ENCODE measurements at places on chromosomes 11 and 22.
A peak's percentile ranks its signal among the peaks of the same experiment; 100 is the strongest.

GRCh38 chr11:117072517-117073461 is 25.4 kb downstream of the SIK3 start:
- DNase-seq = peak; percentile 95

DNA sequence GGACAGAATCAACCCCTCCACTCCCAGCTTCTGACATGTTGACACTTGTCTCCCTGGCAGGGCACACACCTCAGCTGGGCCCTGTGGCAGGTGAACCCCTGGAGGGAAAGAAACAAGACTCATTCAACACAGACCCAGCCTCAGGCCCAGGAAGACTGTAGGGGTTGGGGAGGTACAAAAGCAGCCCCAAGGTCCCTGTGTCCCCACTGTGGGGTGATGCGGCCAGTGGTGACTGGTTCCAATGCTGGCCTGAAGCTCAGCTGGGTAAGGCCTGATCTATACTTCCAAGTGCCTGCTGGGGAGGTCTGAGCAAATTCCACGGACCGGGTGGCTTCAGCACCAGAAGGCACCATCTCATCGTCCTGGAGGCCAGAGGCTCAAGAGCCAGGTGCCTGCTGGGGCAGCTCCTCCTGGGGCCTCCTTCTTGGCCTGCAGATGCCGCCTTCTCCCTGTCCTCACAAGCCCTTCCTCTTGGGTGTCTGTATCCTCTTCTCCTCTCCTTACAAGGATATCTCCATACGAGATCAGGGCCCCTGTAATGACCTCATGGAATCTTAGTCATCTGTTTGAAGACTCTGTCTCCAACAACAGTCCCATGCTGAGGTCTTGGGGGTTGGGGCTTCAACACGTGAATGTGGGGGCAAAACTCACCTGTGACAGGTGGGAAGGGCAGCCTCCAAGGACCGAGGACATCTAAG is 1492.1 kb downstream of the BRD1 start:
- DNase-seq = no peak

GRCh38 chr11:20355221-20356219 is 8.0 kb upstream of the HTATIP2 start:
- peak; percentile 63 for DNase-seq

DNA sequence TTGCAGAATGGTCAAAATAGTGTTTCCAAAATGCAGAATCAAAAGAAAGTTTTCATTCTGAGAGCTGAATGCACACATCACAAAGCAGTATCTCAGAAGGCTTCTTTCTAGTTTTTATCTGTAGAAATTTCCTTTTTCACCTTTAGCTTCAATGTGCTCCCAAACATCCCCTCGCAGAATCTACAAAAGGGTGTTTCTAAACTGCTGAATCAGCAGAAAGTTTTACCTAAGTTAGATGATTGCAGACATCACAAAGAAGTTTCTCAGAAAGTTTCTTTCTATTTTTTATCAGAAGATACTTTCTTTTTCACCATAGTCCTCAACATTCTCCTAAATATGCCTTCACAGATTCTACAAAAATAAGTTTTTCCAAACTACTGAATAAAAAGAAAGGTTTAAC is 239.8 kb downstream of the OR4A5 start:
- DNase-seq = no peak

DNA sequence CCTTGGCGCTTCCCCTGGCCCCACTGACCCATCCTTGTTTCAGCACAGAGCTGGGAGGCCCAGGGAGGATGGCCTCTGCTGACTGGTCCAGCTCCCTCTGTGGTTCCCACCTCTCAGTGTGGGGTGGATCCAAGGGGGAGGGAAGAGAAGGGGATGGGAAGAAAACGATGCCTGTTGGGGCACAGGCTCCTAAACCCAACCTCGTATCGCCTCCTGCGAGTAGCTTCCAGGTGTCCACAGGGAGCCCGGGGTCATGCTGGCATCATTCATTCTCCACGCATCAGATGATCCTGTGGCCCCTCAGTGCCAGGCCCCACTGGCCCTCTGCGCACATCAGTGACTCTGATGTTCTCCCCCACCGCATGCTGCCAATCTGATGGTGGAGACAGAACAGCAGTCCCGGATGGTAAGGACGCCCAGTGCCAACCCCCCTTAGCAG is 5.1 kb downstream of the MYEOV start:
- DNase-seq = peak; percentile 83

- DNase-seq = no peak
Observed at GRCh38 chr22:38828616-38829205, 15.1 kb downstream of the NPTXR start.

DNA sequence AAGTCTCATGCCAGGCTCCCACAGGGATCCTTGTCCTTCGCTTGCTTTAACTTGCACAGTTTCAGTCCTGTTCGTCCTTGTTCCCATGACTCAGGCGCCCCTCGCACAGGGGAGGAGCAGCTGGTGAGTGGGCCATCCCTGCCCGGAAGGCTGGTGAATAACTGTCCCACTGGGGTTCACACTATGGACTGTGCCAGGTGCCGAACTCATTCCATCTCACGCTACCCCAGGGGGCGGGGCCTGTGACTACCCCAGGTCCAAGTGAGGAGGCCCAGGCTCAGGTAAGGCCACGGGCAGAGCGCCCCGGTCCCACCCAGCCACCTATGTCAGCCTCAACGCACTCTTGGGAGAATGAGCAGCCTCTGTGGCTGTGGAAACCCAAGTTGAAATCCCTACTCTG is 7.2 kb upstream of the CARD10 start:
- DNase-seq = peak; percentile 65

- DNase-seq = no peak
Observed at GRCh38 chr22:46774253-46774979, 12.0 kb downstream of the TBC1D22A start.

DNA sequence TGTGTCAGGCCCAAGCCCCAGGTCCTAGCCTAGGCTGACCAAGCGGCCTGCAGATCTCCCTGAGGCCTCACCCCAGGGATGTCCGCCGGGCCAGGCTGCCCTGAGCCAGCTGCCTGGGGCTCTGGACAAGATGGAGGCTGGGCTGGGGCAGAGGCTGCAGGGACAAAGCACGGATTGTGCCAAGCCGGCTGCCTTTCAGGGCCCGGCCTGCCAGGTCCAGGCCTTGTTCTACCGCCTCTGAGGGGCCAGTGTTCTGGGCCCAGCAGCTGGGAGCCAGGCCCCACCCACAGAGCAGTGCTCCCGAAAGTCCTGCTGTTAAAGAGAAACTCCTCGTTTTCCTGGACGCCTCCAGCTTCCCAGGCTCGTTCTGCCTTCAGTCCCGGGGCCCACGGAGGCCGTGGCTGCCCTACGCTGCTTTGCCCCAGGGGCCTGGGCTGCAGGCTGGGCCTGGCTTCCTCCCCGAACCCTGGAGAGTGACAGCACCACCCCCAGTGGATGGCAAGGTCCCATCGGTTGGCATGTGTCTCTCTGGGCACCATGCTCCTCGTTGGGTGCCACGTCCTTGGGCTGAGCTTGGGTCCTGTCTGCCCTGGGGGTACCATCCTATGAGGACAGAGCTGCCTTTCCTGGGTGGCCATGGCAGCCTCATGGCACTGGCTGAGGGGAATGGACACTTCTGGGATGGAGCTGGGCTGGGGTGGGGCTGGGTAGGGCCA is 7.6 kb downstream of the BRSK2 start:
- no peak for DNase-seq

GRCh38 chr11:5722622-5723021 is 13.6 kb upstream of the OR56B1 start:
- no peak for DNase-seq

DNA sequence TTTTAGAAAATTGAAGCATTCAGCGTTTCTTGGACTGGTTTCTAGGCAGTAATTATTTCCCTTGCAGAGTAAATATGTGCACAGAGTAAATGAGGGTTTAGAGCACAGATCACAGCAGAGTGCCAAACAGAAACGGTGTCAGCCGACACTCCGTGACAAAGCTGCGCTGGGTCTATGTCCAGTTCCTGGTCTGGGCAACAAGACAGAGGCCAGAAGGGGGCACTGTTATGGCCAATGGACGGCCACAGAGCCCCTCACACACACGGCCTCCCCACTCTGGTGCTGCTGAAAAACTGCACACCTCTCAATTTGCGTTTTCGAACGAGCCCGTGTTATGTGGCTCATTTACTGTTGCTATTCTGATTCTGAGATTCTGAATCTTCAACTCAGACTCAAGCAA is 180.7 kb downstream of the MPPED1 start:
- DNase-seq = no peak

DNA sequence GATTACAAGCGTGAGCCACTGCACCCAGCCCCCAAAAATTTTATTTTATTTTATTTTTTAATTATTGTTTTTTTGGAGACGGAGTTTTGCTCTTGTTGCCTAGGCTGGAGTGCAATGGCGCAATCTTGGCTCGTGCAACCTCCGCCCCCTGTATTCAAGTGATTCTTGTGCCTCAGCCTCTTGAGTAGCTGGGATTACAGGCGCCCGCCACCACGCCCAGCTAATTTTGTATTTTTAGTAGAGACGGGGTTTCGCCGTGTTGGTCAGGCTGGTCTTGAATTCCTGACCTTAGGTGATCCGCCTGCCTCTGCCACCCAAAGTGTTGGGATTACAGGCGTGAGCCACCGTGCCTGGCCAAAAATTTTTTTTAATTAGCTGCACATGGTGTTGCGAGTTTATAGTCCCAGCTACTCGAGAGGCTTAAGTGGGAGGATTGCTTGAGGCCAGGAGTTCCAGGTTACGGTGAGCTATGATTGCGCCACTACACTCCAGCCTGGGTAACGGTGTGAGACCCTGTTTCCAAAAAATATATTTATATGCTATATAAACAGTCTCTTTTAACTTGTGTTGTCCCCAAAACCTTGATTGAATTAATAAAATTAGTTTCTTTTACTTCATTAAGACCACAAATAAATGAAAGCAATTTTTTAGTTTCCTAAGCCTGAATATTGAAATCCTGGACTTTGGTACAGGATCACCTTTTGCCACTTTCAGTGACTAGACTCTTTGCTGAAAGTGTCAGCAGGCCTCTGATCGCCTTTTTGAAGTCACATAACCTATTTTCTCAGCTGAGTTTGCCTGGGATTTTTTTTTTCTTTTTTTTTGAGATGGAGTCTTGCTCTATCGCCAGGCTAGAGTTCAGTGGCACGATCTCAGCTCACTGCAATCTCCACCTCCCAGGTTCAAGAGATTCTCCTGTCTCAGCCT is 16.2 kb downstream of the ATG13 start:
- no peak for DNase-seq

DNA sequence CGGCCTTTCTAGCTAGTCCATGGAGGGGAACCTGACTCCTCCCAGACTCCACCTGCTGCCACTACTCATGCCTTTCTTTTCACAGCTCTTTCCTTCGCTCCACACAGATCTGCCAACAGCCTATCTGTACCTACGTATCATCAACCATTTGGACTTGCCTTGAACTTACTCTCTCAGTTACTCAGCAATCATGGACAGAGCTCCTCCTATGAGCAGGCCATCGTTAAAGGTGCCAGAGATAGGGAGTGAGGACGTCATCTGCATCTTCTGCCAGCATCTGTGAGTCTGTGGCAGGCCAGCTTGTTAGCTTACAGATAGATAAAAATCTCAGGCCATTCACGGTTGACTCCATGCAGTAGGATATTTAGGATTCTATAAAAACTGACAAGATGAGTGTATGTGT is 162.9 kb upstream of the ZBED5 start:
- DNase-seq = peak; percentile 9

DNA sequence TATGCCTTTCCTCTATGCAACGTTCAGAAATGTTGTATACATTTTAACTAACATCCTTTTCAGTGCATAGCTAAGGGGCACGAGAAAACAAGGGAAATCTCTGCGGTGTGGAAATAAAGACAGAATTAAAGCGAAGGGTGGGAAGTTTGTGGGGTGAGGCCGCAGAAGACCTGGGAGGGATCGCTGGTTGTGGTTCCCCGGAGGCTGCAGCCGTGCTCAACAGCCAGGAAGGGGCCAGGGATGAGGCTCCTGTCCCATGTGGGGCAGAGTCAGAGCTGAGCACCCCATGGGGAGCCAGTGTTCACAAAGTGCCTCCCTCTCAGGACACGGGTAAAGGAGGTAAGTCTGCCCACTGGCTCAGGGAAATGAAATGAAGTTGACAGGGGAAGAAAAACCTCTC is 67.5 kb downstream of the MYEOV start:
- DNase-seq = no peak

- no peak for DNase-seq
Observed at GRCh38 chr22:38086001-38086845, 2.2 kb upstream of the SLC16A8 start.

DNA sequence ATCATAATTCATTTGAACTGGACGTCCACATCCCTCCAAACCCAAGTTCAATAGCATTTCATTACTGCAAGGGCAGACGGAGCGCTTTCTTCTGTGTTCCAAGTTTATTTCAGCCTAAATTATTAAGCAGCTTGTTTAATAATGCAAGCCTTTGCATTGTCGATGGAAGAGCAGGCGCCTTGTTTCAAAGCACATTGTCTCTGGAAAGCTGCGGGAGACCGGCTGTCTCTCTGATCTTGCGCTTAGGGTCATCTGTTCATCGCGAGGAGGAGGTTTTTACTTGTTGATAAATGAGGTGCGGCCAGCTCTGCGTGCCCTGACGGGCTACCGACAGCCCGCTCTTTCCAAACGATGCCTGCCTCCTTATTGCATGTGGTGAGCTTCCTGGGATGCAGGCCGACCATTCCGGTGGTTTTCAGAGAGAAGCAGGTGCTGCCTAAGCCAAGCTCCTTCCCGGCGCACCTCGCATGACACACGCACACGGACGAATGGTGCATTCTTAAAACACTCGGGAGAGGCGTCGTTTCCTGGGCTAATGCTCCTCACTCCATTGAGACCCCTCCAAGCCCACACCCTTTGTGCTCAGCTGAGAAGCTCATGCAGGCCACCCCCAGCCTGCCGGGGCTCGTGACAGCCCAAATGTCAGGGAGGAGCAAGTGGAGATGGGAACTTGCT is 456.9 kb downstream of the BRD1 start:
- DNase-seq = no peak

DNA sequence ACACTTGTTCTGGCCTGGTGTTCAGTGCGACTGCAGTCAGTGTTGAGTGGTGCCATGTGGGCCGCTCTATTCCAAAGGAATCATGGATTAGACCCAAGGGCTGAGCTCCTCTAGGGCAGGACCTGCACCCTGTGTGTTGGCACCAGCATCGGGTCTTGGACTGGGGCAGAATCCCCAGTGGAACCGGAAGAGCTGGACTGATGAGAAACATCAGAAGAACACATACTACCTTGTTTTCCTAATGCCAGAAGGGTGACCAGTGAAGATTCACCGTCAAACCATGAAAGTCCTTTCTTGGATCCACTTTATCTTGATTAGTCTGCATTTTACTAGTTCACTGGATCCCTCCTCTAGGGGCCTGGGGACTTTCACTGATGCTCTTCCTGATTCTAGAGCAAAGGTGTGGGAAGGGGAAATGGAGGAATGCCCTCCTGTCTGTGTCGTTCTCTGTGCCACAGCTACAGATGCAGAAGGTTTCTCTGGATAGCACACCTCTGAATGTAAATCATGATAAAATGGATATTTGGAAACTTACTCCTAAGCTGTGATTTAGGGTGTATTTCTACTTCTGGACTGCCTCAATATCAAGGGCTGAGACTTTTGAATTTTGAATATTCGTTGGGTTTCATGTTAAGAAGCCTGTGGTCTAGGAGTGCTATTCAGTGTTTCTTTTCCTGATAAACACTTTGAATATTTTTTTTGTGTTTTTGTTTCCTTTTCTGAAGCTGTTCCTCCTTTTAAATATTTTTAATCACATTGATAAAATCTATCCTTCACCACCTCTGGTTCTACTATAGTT is 11.0 kb upstream of the GLB1L3 start:
- no peak for DNase-seq

- DNase-seq = peak; percentile 54
Observed at GRCh38 chr22:23888615-23889401, 5.4 kb upstream of the MIF start.

GRCh38 chr11:27331981-27332380 is 31.0 kb downstream of the CCDC34 start:
- peak; percentile 68 for DNase-seq

All from ELR (cell line).